ENCODE measurements at places on chromosomes 6 and 20.

DNA sequence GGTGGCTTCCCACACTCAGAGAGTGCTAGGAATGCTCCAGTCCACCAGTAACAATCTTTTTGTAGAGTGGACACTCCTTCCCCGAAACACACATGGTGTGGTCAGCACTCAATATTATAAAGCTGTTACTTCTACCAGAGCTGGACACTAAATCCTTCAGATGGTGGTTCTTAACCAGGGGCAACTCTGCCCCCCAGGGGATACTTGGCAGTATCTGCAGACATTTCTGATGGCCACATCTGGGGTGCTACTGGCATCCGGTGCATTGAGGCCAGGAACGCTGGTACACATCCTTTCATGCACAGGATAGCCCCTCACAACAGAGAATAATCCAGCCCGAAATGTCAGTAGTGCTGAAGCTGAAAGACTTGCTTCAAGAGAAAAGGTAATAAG is 124.4 kb downstream of the NFATC2 start:
- no peak for DNase-seq

DNA sequence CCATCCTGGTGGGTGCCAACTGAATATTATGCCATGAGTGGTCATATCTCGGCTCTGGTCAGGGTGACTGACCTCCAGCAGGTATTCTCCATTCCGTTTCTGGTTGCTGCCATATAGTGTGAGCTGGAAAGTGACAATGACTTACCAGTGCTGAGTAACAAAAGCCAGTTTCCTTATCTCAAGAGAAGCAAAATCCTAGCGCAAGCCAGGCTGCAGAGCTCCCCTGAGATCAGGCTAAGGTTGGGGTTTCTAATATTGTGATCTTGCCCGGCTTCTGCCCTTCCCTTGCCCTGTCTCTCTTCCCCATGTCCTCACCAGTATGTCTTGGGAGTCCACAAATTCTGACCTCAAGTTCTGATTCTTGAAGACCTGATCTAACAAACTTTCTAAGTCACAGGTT is 271.3 kb upstream of the SPTLC3 start:
- DNase-seq: no peak

- DNase-seq: no peak
These were observed 179.9 kb downstream of the PREX1 start for GRCh38 chr20:48647858-48648257.

DNA sequence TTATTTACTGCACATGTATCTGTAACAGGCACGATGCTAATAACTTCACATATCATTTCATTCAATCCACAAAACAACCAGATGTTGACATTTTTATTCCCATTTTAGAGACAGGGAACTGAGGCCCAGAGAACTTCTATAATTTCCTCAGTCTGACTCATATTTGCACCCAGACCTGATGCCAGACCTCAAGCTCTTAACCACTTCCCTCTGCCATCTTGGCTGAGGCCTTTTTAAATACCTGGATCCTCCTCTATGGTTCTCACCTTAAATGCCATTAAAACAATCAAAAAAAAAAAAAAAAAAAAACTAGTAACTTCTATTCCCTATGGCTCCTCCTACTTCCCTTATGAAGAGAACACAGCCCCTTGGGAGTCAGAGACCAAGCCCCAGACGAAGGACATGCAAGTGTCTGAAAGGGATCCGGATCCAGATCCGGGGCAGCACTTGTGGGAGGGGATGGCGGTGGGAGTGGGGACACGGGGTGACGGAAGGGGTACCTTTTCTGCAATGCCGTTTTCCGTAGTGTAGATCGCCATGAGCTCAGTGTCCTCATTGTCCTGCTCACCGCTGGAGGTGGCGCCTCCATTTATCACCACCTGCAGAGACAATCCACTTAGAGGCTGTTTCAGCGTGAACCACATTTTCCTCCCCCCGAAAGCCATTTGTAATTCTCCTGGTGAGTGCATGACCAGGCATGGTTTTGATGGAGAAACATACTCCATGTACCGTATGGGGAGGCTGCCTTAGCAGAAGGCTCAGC is 88.7 kb downstream of the SLC23A2 start:
- no peak for DNase-seq

GRCh38 chr20:23356203-23356602 is 5.6 kb downstream of the NXT1 start:
- no peak for DNase-seq

GRCh38 chr6:109088995-109089394 is 5.7 kb downstream of the SESN1 start:
- no peak for DNase-seq

DNA sequence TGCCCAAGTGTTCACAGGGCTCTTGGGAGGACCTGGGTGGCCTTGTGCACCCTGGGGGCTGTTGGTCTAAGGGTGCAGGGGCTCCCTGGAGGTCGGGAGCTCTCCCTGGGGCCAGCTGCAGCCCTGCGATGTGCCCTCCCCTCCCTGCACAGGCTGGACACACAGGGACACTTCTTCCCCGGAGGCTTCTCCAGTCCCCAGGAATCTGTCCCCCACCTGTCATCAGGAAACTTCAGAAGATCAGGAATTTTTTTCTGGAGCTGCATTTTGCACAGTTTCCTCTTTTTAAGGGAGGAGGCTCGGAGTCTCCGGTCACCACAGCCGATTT is 66.9 kb upstream of the BHLHE23 start:
- no peak for DNase-seq

GRCh38 chr6:6994796-6995195 is 113.0 kb upstream of the RREB1 start:
- DNase-seq: no peak

Measured in amygdala (tissue), 56 donors.